ENCODE measurements at places on chromosomes 2 and 18.

- DNase-seq: no peak
Measured at GRCh38 chr2:101688261-101688660, 9.2 kb upstream of the MAP4K4 start.

- no peak for DNase-seq
Measured at GRCh38 chr2:241289053-241289452, 26.4 kb downstream of the HDLBP start.

GRCh38 chr18:50170004-50170403 lies 24.9 kb downstream of the MYO5B start:
- no peak for DNase-seq

DNA sequence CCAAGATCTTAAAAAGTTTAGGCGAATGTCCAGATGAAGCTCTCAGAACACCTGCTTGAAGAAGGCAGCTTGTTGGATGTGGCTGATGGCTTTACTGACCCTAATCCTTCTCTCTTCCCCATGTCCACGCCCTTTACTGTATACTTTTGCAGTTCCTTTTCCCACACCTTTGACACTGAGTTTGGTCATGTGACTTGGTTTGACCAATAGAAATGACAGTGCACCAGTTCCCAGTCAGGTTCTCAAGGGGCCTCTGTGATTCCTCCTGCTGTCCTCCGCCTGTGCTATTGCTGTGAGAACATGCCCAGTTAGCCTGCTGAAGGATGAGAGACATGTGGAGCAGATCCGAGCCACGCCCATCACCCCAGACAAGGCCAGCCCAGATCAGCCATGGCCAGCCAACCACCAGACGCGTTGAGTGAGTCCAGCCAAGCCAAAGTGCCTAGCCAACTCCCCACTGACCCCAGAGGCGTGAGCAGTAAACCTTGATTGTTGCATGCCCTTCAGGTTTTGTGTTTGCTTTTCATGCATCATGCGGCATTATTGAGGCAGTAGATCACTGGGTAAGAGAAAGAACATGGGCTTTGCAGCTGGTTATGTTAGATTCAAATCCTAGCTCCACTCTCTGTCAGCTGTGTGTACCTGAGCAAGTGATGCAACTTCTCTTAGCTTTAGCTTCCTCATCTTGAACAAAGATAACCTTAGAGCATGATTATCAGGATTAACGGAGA lies 258.0 kb upstream of the SIX2 start:
- DNase-seq: no peak

GRCh38 chr2:109629867-109630266 lies 15.7 kb downstream of the SOWAHC start:
- no peak for DNase-seq

Measured in SK-N-MC (cell line).